ENCODE measurements at places on chromosomes 3 and 15.

- DNase-seq = no peak
These were observed 38.3 kb downstream of the CPN2 start for GRCh38 chr3:194312743-194313281.

GRCh38 chr3:120741837-120742197 is 499 bp downstream of the RABL3 start:
- DNase-seq = no peak

GRCh38 chr3:128781164-128781563 is 55.2 kb downstream of the RAB7A start:
- no peak for DNase-seq

GRCh38 chr3:5022187-5022965 is 43.1 kb downstream of the BHLHE40 start:
- DNase-seq = no peak

GRCh38 chr3:128845119-128845777 is 34.2 kb upstream of the ACAD9 start:
- no peak for DNase-seq

GRCh38 chr3:172476347-172476746 is 28.1 kb upstream of the GHSR start:
- DNase-seq = no peak

DNA sequence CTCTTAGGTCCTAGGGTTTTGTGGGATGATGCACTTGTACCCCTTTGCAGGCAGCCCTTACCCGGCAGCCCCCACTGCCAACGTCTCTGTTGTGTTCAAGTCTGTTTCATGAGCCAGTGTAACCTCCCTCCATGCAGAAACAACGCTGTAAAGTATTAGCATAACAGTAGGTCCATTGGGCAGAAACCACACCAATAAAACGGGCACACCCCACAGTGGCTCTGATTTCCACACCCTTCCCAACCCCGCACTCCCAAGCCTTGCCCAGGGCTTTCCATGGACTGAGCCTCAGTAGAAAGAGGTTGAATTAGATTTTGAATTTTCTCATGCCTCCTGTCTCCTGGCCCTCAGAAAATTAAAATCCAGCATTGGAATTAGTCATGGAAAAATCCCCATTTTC is 124.5 kb downstream of the CACNA1D start:
- DNase-seq = no peak

GRCh38 chr3:4732925-4733324 is 239.8 kb downstream of the ITPR1 start:
- DNase-seq = no peak

- no peak for DNase-seq
These were observed 752 bp downstream of the CEP63 start for GRCh38 chr3:134486577-134487041.

- no peak for DNase-seq
These were observed 62.8 kb downstream of the RFX7 start for GRCh38 chr15:56180851-56181250.
